ENCODE measurements at places on chromosomes 6 and 20. TPM values are rescaled to one million over a fixed set of nuclear protein-coding genes. Genes with fewer than 3 reads are reported as not detected.

The LAMP5 gene
- not detected for total RNA-seq

The MUCL3 gene
- not detected for total RNA-seq

The NKAIN2 gene
- total RNA-seq = 0.06 TPM

The CLVS2 gene
- not detected for total RNA-seq

The GNAS-AS1 gene
- total RNA-seq = not detected

The PNPLA1 gene
- not detected for total RNA-seq

The LGSN gene
- not detected for total RNA-seq

The SOX4 gene
- total RNA-seq = 108 TPM

DNA sequence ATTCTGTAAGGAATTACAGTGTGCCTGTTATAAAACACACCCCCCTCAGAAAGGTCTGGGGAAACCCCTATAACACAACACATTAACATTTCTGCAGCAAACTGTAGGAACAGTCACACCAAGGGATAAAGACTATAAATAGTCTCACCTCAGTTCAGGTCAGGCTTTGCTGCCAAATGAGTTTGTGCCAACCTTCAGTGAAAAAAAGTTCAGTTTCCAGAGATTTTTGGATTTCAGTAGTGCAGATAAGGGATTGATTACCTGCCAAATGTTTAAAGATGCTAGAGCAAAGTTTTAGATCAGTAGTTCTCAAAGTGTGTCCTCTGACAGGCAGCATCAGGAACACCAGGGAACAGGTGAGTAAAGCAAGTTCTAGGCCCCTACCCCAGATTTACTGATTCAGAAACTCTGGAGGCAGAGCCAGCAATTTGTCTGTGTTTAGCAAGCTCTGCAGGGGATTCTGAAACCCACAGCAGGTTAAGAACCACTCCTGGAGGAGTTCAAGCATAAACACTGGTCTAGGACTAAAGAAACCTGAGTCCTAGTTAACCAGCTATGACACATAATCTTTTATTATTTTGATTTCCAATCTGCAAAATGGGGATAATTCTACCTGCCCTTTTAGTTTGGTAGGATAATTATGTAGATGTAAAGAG is 111.0 kb downstream of the RCAN2 start:
- DNase-seq = no peak

- no peak for DNase-seq
Measured at GRCh38 chr6:111761783-111762312, 111.4 kb downstream of the FYN start.

- DNase-seq = no peak
Measured at GRCh38 chr6:57216235-57217101, 5.6 kb downstream of the RAB23 start.

DNA sequence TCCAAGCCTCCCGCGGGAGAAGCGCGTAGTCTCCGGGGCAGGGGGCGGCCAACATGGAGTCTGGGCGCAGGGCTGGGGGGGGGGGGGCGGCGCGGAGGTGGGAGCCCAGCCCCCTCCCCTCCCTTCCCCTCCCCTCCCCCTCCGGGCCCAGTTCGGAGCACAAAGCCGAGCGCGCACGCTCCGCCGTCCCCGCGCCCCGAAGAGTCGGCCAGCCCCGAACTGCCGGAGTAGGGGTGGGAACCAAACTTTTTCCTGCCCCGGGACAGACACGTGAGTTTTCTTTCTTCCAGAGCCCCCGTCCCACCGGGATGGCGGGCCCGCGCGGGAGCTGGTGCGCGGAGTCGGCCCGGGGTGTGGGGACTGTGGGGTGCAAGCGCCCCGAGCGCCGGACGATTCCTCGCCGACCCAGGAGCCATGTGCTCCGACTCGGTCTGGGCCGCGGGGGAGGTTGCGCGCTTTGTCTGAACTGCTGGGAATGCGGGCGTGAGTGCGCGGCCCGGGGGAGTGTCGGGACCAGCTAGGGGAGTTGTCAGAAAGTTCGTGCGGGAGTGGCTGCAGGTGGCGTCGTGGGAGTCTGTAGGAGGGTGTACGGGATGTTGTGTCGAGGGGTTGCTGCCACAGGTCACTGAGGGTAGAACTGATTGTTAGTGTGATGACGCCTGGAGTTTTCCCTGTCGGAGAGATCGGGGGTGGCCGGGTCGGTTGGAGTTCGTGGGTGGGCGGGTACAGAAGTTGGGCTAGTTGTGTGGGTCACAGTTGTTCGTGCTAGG is 1.2 kb downstream of the TGIF2 start:
- no peak for DNase-seq

DNA sequence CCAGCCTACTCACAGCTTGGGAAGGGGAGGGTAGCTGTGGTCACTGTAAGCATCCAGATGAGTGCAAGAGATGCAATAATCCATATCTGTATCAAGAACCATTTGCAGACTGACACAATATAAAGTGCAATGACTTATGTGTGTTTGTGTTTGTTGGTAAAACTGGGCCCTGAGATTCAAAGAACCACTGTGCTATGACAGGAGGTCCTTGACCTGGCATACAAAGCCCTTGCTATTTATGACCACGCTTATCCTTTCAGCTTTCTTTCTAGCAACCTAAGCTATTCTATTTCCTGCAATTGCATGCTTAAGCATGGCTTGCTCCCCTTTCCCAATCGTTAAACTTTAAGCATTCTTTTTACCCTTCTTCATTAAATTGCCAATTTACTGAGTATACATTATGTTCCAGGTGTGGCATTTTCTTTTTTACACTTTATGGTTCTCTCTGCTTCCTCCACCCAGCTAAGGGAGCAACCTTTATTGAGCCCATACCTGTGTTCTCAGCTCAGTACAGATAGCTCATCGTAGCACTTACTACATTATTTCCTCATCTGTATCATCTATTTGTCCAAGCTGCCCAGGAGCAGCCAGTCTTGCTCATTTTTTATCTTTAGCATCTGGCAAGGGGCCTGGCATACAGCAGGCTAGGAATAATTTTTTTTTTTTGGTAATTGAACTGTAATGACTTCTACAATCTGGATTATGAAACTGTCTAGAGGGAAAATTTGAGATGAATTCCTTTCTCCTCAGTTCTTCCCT is 3.5 kb downstream of the MCUR1 start:
- DNase-seq = no peak

- no peak for DNase-seq
Measured at GRCh38 chr6:166278579-166279392, 29.4 kb downstream of the PRR18 start.

DNA sequence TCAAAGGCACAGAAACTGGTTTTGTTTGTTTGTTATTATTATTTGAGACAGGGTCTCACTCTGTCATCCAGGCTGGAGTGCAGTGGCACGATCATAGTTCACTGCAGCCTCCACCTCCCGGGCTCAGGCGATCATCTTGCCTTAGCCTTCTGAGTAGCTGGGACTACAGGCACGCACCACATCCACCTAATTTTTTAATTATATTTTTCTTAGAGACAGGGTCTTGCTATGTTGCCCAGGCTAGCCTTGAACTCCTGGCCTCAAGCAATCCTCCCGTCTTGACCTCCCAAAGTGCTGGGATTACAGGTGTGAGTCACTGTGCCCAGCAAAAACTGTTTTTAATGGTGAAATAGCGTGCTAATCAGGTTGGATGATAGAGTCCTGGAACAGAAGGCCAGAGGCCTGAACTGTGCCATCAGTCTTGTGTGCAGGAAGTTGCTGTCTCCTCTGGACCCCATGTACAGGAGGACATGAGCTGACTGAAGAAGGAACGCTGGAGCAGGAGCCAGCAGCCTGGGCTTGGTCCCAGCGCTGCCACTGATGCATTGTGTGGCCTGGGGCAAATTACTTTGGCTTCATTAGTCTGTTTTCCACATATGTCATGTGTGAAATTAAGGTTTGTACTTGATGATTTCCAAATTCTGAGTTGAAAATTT is 4.9 kb downstream of the TM9SF4 start:
- DNase-seq = no peak

DNA sequence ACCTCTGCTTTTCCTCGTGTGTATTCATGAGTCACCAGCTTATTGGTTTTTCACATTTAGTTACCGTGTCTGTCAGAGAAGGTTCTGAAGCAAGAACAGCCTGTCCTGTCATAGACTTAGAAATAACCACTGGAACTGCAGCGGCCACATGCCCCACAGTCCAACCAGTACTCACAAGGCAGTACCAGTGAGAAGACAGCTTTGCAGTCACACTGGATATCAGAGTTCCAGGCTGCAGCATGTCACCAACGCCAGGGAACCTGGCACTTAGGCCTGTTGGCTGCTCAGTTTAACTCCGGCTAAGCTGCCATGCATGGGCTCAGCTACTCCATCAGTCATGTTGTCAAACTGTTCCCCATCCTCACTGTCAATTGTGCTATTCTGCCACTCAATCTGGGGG is 40.1 kb downstream of the ADNP start:
- no peak for DNase-seq

DNA sequence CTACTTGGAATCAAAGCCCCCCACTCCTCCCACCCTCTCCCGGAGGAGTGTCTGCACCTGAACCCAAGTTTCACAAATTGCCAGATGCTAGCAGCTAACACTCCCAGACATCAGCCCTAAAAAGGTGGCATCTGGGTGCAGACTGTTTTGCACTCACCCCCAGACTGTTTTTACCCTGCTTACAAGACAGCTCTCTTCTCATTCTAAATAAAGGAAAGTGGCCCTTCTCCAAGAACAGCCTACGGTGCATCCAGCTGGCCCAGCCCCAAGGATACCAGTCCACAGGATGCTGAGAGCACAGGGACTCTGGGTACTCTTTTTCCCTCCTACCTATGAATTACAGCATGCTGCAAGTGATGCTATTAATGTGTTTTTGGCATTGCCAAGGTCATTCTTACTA is 842.0 kb upstream of the FLRT3 start:
- no peak for DNase-seq

DNA sequence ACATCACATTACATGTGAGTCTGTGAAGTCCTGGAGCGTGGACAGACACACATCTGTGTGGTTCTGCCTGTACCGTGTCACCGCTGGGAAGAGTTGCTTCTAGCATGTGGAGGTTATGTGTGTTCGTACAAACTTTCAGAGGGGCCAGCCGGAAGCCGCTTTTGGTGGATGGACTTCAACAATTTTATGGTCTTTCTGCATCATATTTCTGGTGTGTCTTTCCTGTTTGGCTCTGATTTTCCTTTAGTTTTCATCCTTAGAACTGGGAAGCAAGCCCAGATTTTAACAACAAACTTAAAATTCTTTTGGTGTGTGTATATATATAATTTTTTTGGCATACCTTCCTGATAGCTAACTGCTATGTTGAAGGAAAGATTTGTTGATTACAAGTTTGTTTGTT is 71.2 kb downstream of the TIAM2 start:
- no peak for DNase-seq

- no peak for DNase-seq
Measured at GRCh38 chr6:46175446-46175845, 4.7 kb upstream of the ENPP5 start.

DNA sequence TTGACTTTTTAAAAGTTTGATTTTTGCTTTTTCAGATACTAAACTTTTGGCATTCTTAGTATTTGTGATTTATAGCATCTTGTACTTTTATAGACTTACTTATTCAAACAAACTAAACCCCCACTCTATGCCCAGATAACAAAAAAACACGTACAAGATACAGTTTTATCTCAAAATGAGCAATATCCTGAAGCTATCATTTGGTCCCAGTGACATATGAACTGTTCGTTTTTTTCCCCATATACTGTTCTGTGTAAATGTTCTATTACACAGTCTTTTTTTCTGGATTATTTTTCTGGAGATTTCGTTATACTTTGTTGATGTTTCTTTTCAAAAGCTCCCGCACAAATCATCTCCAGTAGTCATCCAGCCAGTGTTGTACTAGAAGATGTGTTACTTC is 27.3 kb upstream of the SERINC3 start:
- no peak for DNase-seq

DNA sequence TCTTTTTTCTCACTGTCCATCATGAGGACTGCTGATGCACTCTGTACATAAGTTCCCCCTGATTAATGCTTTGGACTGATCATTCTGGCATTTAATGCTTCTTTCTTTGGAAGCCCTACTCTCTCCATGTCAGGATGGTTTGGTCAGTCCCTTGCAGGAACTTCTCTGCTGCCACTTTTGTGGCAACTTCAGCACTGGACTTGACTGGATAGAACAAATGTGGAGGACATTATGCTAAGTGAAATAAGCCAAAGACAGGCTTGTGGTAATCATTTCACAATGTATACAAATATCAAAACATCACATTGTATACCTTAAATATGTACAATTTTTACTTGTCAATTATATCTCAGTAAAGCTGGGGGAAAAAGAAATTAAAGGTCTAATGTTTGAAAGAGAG is 12.2 kb upstream of the BRPF3 start:
- DNase-seq = no peak

DNA sequence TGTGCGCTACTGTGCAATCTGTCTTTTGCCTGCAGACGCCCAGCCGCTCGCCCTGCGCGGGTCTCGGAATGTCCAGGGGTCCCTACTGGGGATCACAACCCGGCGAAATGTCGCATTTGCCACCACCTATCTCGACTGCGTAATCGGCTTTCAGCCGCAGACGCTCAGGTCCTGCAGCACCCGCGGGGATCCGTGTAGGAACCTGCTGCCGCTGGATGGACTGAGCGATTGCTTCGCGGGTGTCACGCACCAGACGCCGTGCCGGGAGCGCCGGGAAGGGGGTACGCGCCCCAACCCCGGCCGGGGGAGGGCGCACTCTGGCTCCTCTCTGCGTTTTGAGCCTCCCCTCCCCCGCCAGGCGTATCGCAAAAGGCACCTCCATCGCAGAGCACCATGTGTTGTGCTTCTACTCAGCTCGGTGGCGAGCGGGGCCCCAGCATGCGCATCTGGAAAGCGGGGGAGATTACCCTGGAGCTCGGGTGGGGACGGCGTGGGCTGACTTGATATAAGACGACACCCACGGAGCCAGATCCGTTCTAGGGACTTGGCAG is 747 bp upstream of the PTPRA start:
- DNase-seq = no peak

- no peak for DNase-seq
Measured at GRCh38 chr6:45801471-45802289, 214.0 kb downstream of the CLIC5 start.

DNA sequence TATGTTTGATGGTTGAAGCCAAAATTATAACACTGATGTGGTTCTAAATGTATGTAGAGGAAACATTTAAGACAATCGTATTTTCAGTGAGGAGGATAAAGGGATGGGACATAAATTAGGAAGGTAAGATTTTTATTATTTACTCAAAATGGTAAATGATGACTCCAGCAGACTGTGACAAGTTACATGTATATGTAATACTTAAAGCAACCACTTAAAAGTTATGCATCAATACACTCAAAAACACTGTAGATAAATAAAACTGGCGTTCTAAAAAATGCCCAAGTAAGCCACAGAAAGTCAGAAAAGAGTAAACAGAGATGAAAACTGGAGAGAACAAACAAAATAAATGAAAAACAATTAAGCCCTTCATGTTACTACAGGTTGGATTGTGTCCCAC is 18.7 kb downstream of the HLA-DMB start:
- no peak for DNase-seq

DNA sequence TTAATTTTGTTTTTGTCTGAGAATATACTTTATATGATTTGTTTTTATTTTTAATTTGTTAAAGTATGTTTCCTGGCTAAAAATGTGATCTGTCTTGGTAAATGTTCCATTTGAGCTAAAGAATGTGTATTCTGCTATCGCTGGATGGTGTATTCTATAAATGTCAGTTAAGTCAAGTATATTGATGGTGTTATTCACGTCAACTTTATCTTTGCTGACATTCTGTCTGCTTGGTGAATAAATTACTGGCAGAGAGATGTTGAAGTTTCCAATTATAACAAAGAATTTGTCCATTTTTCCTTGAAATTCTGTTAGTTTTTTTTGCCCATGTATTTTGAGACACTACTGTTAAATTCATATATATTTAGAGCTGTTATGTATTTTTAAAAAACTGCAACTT is 1131.8 kb upstream of the GJE1 start:
- no peak for DNase-seq

All from glomerular endothelial cell (primary cell).